Stimulated activated CD8-positive, alpha-beta memory T cell treated with anti-CD3 and anti-CD28 coated beads, Interleukin-2, amount 100 ng/mL, for 1 hour (primary cell): ENCODE measurements at places on chromosomes 7 and 10.

GRCh38 chr10:5504146-5505072 lies 5.0 kb upstream of the CALML5 start:
- no peak for DNase-seq

DNA sequence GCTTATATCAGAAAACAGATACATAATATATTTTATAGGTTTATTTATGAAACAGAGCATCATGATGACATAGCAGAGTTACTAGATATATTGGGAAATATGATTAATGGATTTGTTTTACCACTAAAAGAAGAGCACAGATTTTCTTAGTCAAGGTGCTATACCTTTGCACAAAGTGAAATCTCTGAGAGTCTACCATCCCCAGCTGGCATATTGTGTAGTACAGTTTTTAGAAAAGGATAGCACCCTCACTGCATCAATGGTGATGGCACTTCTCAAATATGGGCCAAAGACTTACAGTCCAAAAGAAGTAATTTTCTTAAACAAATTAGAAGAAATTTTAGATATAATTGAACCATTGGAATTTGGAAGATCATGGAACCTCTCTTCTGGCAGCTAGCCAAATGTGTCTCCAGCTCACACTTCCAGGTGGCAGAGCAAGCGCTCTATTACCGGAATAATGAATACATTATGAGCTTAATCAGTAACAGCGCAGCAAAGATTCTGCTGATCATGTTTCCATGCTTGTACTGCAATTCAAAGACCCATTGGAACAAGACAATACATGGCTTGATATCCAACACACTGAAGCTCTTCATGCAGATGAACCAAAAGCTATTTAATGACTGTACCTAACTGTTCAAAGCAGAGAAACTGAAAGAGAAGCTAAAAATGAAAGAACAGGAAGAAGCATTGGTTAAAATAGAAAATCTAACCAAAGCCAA lies 21.9 kb upstream of the CREB3L2 start:
- no peak for DNase-seq

DNA sequence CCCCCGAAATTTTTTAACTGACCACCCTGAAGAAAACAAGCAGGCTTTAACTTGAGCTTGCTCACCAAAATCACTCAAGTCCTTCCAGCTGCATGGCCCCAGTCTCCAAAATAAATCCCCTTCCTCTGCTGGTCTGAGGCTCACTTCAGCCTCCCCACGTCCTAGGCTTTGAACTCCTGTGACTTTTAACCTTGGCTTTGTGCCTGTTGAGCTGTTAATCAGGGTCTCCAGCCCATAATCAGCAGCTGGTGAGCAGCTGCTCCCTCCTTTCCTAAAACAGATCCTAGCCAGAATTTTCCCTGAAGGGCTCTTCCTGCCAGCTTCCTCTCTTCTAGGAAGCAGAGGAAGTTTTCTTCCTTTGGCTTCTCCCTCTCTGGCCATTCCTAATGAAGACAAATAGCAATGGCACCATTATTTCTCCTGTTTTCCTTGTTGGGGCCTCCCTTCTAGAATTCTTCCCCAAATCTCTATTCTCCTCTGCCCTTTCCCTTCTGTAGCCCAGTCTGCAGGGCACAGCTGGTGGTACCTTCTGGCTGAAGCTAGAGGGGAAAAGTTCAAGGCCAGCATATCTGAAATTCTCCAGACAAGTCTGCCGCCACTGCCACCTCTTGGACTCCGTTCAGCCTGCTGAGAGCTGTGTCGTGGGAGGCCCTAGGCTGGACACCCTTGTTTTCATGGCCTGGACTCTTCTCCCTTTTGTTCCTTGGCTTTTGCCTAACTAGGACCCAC lies 152.1 kb downstream of the NOC3L start:
- DNase-seq: no peak

- no peak for DNase-seq
Measured at GRCh38 chr10:81576336-81576735, 298.7 kb upstream of the NRG3 start.

DNA sequence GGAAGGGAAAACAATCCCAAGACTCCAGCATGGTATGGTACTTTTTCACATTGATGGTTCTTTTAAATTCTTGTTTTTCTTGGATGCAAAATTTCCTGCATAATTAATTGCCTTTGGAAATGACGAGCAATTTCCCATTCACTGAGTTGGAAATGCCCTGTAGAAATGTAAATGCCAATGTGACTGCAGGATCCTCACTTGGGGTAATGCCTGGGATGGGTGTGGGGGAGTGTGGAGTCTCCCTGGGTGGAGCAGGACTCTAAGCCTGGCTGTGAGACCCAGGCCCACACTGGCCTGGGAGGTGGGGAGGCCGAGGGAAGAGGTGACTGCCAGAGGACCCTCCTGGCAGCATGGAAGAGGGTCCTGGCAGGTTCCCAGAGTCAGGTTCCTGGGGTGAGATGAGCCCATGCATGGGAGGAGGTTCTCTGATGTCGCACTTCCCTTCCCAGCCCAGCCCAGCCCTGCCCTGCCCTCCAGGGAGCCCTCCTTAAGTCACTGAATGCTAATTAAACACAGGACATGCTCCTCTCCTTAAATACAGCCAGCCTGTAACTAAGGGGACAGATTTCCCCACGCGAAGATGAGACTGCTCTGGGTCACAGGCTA lies 157.9 kb downstream of the GFRA1 start:
- DNase-seq: no peak

- no peak for DNase-seq
Measured at GRCh38 chr10:28975891-28976531, 298.7 kb downstream of the BAMBI start.

DNA sequence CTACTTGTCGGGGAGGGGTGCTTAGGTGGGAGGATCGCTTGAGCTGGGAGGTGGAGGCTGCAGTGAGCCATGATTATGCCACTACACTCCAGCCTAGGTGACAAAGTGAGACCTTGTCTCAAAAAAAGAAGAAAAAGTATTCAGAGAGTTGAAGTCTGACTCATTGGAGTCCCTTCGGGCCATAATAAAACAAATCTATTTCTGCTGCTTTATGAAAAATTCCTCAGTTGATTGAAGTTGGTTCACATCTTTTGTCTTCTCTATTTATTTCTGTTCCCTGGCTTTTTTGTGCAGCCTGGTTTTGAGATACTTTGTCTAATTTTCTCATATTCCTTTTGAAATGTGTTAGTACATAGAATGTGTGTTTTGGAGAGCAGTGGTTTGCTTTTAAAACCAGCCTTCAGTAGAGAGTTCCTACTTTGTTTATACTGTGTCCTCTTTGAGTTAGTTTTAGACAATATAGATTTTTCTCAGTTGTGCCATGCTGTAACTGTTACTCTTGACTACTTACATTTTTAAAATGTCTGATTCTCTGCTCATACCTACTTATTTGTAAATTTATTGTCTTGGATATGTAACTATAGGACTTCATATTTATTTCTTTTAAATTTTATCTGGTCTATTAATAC lies 36.7 kb downstream of the LUC7L2 start:
- no peak for DNase-seq

- DNase-seq: no peak
Measured at GRCh38 chr10:124952123-124952522, 10.2 kb downstream of the ZRANB1 start.

- no peak for DNase-seq
Measured at GRCh38 chr7:74256491-74257408, 2.6 kb upstream of the RFC2 start.

DNA sequence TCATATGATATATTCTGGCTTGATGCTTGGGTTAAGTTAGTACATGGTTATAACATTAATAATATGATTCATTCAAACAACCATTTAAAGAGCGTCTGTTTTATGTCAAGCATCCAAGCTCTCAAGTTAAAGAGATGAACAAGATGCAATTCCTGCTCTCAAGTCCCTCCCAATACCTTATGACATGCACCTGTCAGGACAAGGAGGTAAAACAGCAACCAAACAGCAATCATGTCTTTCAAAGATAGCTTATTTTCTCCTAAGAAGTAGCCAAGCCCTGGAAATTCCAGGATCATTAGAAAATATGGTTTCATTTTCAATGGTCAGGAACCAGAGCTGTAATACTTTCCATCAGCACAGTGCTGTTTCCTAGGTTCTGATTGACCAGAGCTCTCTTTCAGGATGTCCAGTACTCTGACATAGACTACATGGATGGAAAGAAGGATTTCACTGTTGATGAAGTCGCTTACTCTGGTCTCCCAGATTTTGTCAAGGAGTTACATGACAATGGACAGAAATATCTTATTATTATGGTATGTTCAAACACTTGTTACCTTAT lies 29.0 kb downstream of the MGAM2 start:
- no peak for DNase-seq
